ENCODE measurements at places on chromosomes 11 and 22.
A peak's percentile ranks its signal among the peaks of the same experiment; 100 is the strongest.

GRCh38 chr11:15621565-15621964 is 506.8 kb downstream of the INSC start:
- DNase-seq: no peak

DNA sequence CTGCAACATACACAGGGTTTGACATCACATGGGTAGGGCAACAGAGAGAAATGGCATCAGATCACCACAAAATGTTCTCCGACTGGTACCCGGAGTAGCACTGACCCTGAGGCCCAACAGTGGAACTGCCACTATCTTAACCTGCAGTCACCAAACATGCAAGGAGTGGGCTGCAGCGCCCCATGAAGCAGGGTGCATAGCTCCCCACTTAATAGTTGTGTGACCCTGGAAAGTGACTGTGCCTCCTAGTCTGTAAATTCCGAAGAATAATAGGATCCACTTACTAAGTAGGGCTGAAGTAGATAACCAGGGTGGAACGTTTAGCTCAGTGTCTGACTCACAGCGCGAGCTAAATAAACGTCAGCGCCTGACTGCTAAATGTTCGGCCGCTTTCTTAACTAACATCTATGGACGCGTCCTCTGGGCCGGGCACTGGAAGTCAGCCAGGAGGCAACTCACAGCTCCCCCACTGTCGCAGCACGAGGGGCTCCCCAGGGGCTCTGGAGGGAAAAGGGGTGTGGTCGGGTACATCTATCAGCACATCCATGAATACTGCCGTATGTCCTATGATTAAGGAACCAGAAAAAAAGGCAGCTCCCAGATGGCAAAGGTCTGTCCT is 777 bp downstream of the LTO1 start:
- no peak for DNase-seq

DNA sequence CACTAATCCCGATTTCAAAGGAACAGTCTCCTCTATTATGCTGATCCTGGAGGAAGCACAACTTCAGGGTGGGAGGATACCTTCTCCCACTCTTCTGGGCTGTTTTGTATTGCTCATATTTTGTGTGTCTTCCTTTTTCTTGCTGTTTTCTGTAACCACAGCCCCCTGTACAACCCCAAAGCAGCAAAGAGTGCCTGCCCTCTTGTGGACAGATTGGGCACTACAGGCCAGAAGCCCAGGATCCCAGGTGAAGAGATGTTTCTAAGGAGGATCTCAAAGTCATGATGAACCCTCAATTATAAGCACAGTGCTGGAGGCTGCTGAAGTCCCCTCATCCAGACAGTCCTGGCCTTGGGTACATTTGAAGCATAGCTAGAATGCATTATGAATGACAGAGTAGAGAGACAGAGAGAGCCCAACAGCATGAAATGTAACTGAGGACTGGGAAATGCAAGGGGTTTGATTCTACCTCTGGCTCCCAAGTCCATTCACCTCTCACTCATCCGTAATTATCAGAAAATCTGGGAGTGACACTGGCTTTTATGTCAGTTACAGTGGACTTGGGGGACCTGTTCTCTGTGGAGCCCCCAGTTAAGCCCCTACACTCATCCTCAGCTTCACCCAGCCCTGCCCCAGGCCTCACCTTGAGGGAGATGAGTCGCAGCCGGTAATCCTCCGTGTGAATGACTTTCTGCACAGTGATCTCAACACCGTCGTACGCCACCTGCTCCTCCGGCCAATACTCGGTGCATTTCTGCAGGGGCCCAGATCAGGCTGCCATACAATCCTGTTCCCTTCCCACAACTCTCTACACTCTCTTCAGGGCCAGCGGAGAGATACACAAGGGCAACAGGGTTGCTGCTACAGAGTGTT is 6.2 kb upstream of the IGSF22 start:
- peak; percentile 43 for DNase-seq

DNA sequence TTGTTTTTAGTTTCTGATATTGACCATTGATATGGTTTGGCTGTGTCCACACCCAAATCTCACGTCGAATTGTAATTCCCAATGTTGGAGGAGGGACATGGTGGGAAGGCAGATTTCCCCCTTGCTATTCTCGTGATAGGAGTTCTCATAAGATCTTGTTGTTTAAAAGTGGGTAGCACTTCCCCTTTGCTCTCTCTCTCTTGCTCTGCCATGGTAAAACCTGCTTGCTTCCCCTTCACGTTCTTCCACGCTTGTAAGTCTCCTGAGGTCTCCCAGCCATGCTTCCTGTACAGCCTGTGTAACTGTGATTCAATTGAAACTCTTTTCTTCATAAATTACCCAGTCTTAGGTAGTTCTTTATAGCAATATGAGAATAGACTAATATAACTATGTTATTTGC is 203.6 kb upstream of the CHORDC1 start:
- no peak for DNase-seq

DNA sequence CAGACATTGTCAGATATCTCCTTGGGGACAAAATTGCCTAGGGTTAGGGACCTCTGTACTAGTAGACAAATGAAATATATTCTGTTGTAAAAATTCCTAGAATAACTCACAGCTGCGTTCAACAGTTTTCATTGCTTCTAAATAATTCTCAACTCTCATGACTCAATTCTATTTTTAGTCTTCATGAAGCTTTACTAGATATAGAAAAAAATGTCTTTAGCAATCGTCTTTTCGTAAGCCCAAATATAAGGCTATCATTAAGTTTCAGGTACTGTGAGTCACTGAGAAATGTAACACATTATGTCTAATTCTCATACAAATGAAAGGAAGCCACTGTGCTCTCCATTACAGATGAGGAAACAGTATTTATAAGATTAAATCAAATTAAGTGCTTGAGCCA is 6.4 kb downstream of the MMP12 start:
- no peak for DNase-seq

- DNase-seq: no peak
Measured at GRCh38 chr11:95042239-95042638, 7.0 kb upstream of the KDM4F start.

DNA sequence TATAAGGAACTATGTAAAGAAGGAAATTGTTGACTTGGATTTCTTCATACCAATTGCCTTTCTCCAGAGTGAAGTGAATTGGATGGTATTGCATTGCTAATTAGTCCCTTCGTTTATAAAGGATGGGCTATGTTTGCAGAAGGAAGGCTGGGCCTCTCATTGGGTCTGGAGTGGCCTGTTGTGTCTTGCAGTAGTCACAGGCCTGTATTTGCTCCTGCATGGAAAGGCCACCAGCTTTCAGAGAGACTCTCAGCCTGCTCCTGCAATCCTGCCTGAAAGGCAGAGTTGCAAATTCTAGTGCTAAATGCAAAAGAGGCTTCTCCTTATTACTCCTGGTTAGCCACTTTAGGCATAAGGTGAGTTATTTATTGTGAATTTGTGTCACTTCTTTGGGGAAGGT is 103.8 kb downstream of the EXT2 start:
- no peak for DNase-seq

DNA sequence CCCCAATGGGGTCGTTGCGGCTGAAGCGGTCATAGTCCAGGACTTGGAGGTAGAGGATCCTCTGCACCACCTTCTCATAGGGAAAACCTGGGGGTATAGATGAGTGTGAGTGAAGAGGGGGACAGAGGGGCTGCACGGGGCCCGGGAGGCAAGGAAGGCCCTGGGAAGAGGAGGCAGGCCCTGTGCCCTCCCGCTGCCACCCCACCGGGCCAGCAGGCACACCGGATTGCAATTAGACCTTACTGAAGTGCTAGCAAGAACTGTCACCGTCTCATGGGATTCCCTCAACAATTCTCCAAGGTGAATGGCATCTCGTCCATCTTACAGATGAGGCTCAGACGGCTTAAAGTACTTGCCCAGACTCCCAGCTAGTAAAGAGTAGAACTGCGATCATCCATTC is 15.9 kb downstream of the LRRC10B start:
- no peak for DNase-seq

- no peak for DNase-seq
Measured at GRCh38 chr11:59463190-59463641, 6.5 kb downstream of the OR4D6 start.

DNA sequence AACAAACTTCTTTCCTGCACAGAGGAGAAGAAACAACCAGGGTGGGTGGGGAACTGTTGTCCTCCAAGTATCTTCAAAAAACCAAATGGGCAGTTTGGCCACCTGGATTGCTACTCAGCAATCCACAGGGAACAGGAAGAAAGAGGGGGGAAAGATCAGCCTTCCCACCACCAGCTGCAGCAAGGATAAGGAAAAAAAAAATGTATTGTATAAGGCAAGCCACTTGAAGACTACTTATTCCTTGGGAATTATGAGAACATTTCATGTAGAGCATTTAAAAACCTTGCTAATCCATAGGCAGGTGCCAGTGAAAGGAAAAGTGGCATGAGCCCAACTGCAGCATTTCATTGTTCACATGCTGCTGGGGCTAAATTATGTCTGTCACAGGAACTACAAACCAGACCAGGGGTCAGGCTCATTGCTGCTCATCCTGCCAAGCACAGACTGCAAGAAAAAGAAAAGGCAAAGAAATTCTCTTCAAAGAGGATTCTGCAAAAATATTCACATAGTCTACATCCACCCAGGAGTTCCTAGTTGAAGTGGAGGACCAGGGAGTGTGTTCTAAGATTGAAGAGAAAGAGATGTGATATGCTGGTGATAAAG is 2.2 kb downstream of the RAB30 start:
- DNase-seq: no peak

- peak; percentile 30 for DNase-seq
Measured at GRCh38 chr11:117828611-117829368, 4.2 kb upstream of the FXYD2 start.

DNA sequence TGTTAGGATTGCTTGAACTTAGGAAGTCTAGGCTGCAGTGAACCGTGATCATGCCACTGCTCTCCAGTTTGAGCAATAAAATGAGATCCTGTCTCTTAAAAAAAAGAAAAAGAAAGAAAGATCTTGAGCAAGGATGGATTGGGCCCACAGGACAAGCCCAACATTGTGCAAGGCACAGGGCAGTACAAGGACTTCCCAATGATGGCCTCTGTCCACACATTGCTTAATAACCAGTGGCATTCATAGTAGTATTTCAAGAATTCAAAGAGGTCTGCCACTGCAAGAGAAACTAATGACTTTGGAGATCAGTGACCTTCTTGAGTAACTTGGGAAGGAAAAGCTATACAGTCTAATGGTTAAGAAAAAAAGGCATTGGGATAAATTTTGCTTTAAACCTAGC is 44.6 kb downstream of the SEZ6L start:
- DNase-seq: no peak
